Fibroblast of lung (primary cell): ENCODE measurements at places on chromosomes 12 and 14. TPM values are rescaled to one million over a fixed set of nuclear protein-coding genes. Genes with fewer than 3 reads are reported as not detected.

The RFLNA gene
- total RNA-seq: 0.26 TPM in 1 of 2 replicates, not detected in the other

The KRT77 gene
- total RNA-seq: not detected in 2 replicates

The KRT8 gene
- total RNA-seq: 0.66 and 1.5 TPM in 2 replicates

The SLC10A1 gene
- total RNA-seq: not detected in 2 replicates

The HNF1A gene
- not detected in 2 replicates for total RNA-seq

The PTPRR gene
- total RNA-seq: under 0.01 and 0.50 TPM in 2 replicates

The SERPINA9 gene
- total RNA-seq: not detected in 2 replicates

The ZC2HC1C gene
- total RNA-seq: 1.5 and 1.8 TPM in 2 replicates

The PIANP gene
- total RNA-seq: under 0.01 and 0.17 TPM in 2 replicates
